ENCODE measurements at places on chromosomes 4 and X. TPM values are rescaled to one million over a fixed set of nuclear protein-coding genes. Genes with fewer than 3 reads are reported as not detected.
A peak's percentile ranks its signal among the peaks of the same experiment; 100 is the strongest.

The ADAMTS3 gene
- 0.19 TPM for total RNA-seq

The ADAM29 gene
- total RNA-seq, result not detected

The HSFX4 gene
- not detected for total RNA-seq

The TMEM165 gene
- total RNA-seq, result 28.3 TPM

GRCh38 chr4:168076989-168077725 is 15.2 kb upstream of the ANXA10 start:
- no peaks in the 10 kb centered on the region for H3K27me3 ChIP-seq
- no peaks in the 10 kb centered on the region for H3K36me3 ChIP-seq
- H3K4me3 ChIP-seq, result no peak overlapping the region

DNA sequence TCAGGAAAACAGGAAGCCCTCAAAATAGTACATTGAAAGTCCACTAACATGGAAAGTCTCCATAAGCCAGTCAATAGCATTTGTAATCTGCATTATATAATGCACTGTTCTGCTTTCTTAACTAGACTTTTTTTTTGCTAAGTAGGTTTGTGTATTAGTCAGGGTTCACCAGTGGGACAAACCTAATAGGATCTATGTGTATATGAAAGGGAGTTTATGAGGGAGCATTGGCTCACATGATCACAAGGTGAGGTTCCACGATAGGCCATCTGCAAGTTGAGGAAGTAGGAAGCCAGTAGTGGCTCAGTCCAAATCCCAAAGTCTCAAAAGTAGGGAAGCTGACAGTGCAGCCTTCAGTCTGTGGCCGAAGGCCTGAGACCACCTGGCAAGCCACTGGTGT is 116.0 kb downstream of the MXRA5 start:
- H3K27me3 ChIP-seq, result no peaks in the 10 kb centered on the region
- H3K4me1 ChIP-seq, result peaks cover 5% of the 10 kb centered on the region
- DNase-seq, result no peak
- no peaks in the 10 kb centered on the region for H3K36me3 ChIP-seq
- H3K4me3 ChIP-seq, result no peak overlapping the region
- H3K27ac ChIP-seq, result no peak overlapping the region

GRCh38 chr4:121156822-121157769 is 7.0 kb downstream of the TNIP3 start:
- H3K36me3 ChIP-seq, result no peaks in the 10 kb centered on the region
- no peaks in the 10 kb centered on the region for H3K4me1 ChIP-seq
- no peaks in the 10 kb centered on the region for H3K27me3 ChIP-seq

GRCh38 chr4:102318526-102318925 is 26.8 kb downstream of the SLC39A8 start:
- H3K36me3 ChIP-seq, result no peaks in the 10 kb centered on the region
- H3K4me3 ChIP-seq, result no peak overlapping the region
- no peak overlapping the region for H3K27ac ChIP-seq

GRCh38 chrX:15971696-15972095 is 117.1 kb upstream of the AP1S2 start:
- H3K27ac ChIP-seq, result no peak overlapping the region
- H3K36me3 ChIP-seq, result no peaks in the 10 kb centered on the region
- DNase-seq, result no peak
- no peaks in the 10 kb centered on the region for H3K4me1 ChIP-seq

DNA sequence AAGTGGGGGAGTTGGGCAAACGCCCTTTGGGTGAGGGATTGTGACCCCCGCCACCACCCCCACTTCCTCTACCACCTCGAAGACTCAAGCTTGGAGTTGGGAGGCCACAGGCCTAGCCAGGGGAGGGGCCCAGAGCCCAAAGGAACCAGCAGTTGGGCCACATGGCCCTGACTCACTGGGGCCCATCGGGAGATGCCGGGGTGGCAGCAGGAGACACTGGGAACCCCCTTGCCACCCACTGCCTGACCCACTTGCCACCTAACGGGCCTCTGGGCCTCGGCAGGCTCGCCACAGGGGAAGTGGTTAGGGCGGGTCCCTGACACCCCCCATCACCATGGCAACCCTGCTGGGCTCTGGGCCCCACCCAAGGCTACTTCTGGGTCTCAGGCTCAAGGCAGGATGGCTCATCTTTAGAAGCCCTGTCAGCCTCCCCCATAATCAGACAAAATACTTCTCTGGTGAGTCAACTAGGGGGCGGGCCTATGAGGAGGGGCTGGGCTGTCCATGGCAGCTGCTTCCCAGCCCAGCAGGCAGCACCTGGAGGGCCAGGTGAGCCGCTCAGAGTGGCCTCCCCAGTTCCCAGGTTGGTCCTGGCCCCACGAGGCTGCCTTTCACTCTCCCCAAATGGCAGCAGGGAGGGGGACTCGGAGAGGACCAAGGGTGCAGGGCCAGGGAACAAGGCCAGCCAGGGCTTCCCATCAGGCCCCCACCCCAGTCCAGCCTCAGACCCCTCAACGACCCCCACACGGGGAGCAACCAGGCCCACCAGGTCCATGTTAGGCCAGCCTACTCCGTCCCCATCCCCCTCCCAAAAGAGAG is 5.6 kb downstream of the FLNA start:
- no peaks in the 10 kb centered on the region for H3K4me1 ChIP-seq
- H3K36me3 ChIP-seq, result no peaks in the 10 kb centered on the region
- H3K27me3 ChIP-seq, result no peaks in the 10 kb centered on the region
- DNase-seq, result no peak
- H3K27ac ChIP-seq, result peak overlapping the region; percentile 39

- no peak overlapping the region for H3K4me3 ChIP-seq
- no peaks in the 10 kb centered on the region for H3K36me3 ChIP-seq
- no peak overlapping the region for H3K27ac ChIP-seq
- no peaks in the 10 kb centered on the region for H3K4me1 ChIP-seq
Measured at GRCh38 chr4:86688026-86688425, 93.9 kb downstream of the PTPN13 start.

GRCh38 chr4:42339935-42340406 is 57.3 kb upstream of the SHISA3 start:
- no peaks in the 10 kb centered on the region for H3K27me3 ChIP-seq
- H3K27ac ChIP-seq, result no peak overlapping the region
- H3K4me1 ChIP-seq, result no peaks in the 10 kb centered on the region
- H3K36me3 ChIP-seq, result no peaks in the 10 kb centered on the region
- no peak overlapping the region for H3K4me3 ChIP-seq

DNA sequence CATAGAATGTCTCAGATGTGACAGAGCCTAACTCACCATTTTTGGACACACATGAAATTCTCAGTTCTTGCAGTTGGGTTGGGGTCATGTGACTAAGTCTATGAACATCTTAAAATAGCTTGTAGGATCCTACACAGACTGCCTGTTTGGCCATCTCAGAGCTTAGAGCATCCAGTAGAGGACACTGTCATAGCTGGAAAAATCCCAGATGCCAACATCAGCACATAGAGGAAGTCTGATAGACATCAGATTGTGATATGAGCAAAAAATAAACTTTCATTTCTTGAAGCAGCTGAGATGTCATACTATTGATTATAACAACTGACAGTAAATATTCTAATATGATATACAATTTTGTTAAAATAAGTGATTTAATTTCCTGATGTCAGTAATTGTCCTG is 207.1 kb downstream of the TRAM1L1 start:
- H3K27ac ChIP-seq, result no peak overlapping the region
- DNase-seq, result no peak
- no peaks in the 10 kb centered on the region for H3K4me1 ChIP-seq

DNA sequence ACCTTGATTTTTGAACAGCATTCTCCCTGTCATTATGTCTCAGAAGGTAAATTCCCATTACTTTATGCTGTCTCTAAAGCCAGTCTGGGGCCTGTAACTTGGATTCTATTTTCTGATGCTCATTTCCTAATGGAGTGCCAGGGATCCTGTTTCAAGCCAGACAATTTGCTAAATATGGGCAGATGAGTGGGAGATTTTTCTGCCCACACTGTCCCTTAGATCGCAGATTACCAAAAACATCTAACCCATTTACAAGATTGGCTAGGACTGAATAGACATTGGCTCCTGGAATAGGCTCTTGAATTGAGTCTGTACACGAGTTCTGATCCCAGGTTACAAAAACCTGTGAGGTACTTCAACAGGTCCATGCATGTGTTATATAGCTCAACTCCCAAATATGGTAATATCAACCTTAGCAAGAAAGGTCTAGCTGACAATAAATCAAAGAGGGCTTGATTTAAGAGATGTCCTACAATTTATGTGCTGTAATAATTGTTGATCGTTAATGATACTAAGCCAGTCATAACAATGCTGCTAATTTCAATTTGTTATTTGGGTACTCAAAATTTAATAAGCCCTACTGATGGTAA is 5.7 kb downstream of the GPC3 start:
- no peak overlapping the region for H3K27ac ChIP-seq
- H3K36me3 ChIP-seq, result no peaks in the 10 kb centered on the region
- H3K4me1 ChIP-seq, result no peaks in the 10 kb centered on the region
- no peaks in the 10 kb centered on the region for H3K27me3 ChIP-seq

GRCh38 chrX:39816871-39817731 is 280.7 kb downstream of the BCOR start:
- no peaks in the 10 kb centered on the region for H3K36me3 ChIP-seq
- no peak for DNase-seq
- H3K4me1 ChIP-seq, result peaks cover 5% of the 10 kb centered on the region
- no peak overlapping the region for H3K4me3 ChIP-seq
- no peak overlapping the region for H3K27ac ChIP-seq

GRCh38 chr4:19809989-19810388 is 441.7 kb upstream of the SLIT2 start:
- no peaks in the 10 kb centered on the region for H3K4me1 ChIP-seq
- no peak for DNase-seq
- H3K27me3 ChIP-seq, result no peaks in the 10 kb centered on the region

GRCh38 chrX:17039826-17040225 is 93.4 kb downstream of the REPS2 start:
- no peaks in the 10 kb centered on the region for H3K36me3 ChIP-seq
- no peak for DNase-seq
- no peaks in the 10 kb centered on the region for H3K4me1 ChIP-seq
- H3K4me3 ChIP-seq, result no peak overlapping the region
- H3K27ac ChIP-seq, result no peak overlapping the region

All from pancreas (tissue), 10 donors.